ENCODE measurements at places on chromosomes 2 and 18. TPM values are rescaled to one million over a fixed set of nuclear protein-coding genes. Genes with fewer than 3 reads are reported as not detected.

IL1A gene
- 0.56 TPM for total RNA-seq

IL18R1 gene
- 9.3 TPM for total RNA-seq

LRRTM1 gene
- not detected for total RNA-seq

NEB gene
- total RNA-seq: 8.6 TPM

PLGLB1 gene
- total RNA-seq: 8.4 TPM

TPO gene
- 8.1 TPM for total RNA-seq

ALPP gene
- not detected for total RNA-seq

UGT1A5 gene
- total RNA-seq: not detected

ABCB11 gene
- total RNA-seq: not detected

PTPN4 gene
- total RNA-seq: 43.3 TPM

OSBPL6 gene
- 4.6 TPM for total RNA-seq

GKN2 gene
- not detected for total RNA-seq

LRRTM4 gene
- total RNA-seq: not detected

COLEC11 gene
- 9.4 TPM for total RNA-seq

RAB17 gene
- 6.4 TPM for total RNA-seq

TSPYL6 gene
- 0.14 TPM for total RNA-seq

IL1B gene
- 4.0 TPM for total RNA-seq

RAB27B gene
- 0.42 TPM for total RNA-seq

RIT2 gene
- total RNA-seq: not detected

SPHKAP gene
- total RNA-seq: 0.07 TPM

MRO gene
- 1.1 TPM for total RNA-seq
